ENCODE measurements at places on chromosomes 3 and 15.

DNA sequence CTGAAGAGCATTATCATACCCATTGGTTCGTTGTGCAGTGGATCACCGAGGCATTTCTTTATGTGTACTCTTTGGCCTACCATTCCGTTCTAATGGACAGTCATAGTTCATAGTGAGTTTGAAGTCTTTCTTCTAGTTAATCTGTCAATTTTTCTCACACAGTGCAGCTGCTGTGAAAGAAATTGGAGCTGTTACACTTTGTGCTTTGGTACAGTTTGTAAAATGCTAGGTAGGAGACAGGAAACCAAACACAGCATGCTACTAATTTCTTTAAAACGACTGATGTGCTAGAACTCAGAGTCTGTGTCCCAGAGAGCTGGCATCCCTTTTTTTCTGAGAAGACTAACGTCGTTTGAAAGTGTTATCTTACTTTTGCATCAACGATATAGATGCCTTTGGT is 218.9 kb downstream of the CNTN4 start:
- DNase-seq = no peak

DNA sequence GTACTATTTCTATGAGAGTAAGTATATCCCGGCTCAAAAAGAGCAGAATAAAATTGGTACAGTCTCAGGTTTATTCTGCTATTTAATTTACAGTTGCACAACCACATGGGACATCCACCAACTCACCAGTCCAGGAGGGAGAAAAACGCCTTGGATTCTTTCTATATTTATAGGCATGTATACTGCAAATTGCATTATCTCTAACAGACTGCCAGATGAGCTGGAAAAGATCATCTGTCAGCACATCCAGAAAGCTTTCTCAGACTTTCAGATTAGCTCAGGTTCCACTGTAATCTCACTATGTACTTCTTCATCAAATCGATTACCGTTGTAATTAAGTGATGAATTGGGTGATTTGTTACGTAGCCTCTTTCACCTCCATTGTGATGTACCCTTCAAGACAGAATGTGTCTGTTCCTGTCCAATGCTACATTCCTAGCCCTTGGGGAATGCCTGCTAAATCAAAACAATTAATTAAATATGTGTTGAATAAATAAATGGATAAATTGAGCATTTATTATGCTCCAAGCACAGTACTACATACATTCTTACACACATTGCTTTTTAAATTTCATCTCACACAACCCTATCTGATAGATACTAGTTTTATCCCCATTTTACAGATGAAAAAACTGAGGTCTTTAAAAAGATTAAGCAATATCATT is 38.1 kb upstream of the TMC3 start:
- no peak for DNase-seq

GRCh38 chr3:171824116-171824515 is 13.8 kb upstream of the PLD1 start:
- DNase-seq = no peak

- no peak for DNase-seq
Observed at GRCh38 chr3:126135071-126135405, 45.3 kb downstream of the ALDH1L1 start.

DNA sequence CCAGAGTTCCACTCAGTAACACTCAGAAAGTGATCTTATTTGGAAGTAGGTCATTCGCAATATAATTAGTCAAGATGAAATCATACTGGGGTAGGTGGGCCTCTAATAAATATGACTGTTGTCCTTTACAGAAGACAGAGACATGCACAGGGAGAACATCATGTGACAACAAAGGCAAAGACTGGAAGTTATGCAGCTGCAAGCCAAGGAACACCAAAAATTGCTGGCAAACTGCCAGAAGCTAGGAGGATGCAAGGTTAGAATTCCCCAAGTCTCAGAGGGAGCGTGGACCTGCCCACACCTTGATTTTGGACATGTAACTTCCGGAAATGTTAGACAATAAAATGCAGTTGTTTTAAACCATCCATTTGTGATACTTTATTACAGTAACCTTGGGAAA is 471.5 kb upstream of the AGTR1 start:
- DNase-seq = no peak

- DNase-seq = no peak
Observed at GRCh38 chr3:171932153-171932611, 89.0 kb downstream of the TMEM212 start.

- no peak for DNase-seq
Observed at GRCh38 chr15:28111543-28111942, 12.4 kb upstream of the OCA2 start.

DNA sequence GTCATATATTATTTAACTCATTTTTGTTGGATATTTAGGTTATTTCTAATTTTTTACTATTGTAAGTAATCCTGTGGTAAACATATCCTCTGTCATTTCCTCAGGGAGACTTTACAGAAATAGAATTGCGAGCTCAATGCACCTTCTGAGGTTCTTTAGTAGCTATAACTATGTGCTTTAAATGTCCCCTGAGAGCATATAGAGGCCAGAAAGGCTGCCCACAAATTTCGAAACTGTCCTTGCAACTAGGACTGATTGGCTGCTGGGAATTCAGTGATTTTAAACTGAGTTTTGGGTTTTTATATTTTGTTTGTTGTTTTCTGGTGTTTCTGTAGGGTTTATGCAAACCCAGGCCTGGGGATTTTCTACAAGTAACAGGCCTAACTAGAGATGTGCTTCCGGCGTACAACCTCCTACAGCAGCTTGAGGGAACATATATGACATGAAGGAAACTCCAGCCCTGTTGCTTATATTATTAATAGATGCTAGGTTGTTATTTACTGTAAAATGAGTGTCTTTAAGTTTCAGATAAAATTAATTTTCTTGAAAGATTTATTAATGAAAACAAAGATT is 29.1 kb upstream of the P4HTM start:
- no peak for DNase-seq

GRCh38 chr3:81572201-81572756 is 189.2 kb downstream of the GBE1 start:
- no peak for DNase-seq

- DNase-seq = no peak
Observed at GRCh38 chr3:137294839-137295238, 337.1 kb downstream of the IL20RB start.

DNA sequence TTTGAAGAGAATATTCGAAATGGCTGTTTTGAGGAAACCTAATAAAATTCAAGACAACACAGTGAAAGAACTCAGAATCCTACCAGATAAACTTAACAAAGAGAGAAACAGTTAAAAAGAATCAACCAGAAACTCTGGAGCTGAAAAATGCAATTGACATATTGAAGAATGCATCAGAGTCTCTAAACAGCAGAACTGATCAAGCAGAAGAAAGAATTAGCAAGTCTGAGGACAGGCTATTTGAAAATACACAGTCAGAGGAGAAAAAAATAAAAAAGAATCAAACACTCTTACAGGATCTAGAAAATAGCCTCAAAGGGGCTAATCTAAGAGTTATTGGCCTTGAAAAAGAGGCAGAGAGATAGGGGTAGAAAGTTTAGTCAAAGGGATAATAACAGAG is 13.5 kb downstream of the C3orf33 start:
- no peak for DNase-seq

DNA sequence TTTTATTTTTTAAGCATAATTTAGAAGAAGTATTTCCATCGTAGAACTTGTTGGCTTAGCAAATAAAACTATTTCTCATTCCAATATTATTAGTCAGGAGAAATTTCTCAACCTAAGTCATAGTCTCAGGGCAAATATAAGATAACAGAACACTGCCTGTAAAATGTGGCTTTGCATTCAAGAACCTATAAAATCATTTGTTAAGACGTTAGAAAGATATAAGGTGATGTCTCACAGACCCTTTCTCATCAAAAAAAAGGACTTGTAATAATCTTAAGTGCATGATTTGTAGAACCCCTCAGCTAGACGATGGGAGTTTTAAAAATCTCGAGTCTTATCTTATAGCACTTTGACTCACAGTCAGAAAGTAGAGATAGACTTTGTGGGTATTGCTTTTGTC is 314.7 kb upstream of the CFAP20DC start:
- no peak for DNase-seq

DNA sequence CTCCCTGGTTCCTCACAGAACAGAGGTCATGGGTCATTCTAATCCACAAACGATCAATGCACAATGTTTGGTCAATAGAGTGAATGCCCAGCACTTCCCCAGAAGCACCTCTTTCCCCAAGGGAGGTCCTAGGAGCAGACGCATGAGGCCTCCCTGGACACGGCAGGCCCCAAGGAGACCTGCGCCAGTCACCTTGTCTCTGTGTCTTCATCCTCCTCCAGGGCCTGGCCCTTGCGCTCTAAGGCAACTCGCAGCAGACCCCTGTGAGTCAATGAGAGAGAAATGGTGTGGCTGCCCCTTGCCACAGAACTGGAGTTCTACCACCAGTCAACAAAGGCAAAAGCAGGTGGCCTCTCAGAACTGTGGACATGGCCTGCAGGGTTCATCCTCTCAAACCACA is 18.1 kb downstream of the ALS2CL start:
- DNase-seq = no peak

DNA sequence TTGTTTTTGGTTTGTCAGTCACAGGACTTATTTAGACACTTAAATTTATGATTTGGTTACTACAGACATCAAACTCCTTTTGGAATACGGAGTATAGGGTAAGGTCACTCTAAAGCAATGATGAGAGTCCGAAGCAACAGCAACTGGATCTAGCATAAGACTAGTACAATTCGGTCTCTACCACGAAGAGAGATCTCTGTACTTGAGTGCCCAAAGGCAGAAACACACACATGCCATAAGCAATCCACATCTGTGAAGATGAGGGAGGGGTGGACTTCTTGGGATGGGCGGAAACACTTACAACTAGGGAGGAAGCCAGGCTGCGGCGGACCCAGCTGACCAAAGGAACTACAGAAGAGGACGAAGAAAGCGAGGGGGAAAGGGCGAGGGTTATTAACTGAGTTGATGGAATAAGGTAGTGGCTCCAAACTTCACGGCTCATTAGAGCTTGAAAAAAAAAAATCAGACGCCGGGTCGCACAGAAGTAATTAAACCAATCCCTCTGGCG is 595 bp downstream of the DPH6 start:
- DNase-seq = no peak

GRCh38 chr3:104606812-104607211 is 759.9 kb upstream of the ALCAM start:
- no peak for DNase-seq

DNA sequence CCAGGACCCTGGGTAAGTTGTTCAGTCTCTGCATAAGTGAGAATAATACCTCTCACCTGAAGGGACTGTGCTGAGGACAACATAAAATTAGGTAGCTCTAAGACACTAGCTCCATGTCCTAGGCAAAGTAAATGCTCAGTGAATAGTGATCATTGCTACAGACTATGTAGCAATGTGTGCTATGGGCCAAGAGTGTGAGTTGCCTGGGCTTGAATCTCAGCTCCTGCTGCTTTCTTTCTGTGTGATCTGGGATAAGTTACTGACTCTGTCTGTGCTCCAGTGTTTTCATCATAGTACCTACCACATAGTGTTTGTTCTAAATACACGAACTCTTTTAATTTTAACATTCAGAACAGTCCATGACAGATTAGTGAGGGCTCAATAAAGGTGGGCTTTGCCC is 81.1 kb upstream of the MFGE8 start:
- DNase-seq = no peak

GRCh38 chr3:155053756-155054155 is 26.4 kb upstream of the MME start:
- no peak for DNase-seq

DNA sequence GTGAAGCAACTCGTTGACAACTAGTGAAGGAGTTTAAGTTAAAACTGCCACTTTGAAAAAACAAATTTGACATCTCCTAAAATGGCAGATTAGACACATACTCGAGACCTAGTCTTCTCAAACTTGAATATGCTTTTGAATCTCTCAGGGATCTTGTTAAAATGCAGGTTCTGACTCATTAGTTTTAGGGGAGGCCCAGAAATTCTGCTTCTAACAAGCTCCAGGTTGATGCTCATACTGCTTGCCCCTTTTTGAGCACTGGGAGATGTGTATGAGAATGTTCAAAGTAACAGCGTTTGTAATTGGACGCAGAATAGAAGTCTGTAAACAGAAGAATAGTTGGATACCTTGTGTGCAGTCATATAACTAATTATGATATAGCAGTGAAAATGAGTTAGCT is 1.6 kb downstream of the C3orf38 start:
- DNase-seq = no peak

DNA sequence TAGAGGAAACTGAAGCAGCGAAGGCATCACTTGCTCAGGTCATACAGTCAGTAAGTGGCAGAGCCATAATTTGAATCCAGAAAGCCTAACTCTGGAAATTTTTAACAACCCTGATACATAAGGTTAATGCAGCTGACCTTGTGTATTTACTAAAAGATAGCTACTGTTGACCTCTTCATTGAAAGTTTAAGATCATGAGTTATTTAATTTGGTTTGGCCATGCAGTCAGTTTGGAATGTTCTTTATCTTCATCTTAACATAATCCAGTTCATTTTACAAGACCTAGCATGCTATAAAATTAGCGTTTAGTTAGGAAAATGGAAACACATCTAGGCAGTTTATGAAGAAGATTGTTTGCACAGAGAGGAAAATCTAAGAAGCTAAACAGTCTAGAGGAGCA is 240.9 kb downstream of the RBMS3 start:
- DNase-seq = no peak

DNA sequence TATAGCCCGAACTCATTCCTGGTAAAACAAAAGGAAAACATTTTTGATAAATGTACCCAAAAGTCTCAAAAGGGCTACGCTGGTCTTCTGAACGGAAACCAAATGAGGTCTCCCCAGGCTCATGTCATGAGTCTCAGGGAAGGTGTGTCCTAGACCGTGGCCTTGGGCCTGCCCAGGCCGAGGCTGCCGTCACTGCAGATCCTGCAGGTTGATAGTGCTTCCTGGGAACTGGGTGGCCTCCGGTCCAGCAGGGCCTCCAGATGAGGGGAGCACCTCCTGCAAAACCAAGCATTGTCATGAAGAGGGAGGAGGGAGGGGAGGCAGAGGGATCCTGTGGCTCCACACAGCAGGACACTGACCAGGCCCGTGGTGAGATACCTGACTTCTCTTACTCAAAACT is 37.5 kb downstream of the ZXDC start:
- DNase-seq = no peak

- no peak for DNase-seq
Observed at GRCh38 chr15:60362321-60363086, 35.3 kb downstream of the ANXA2 start.

GRCh38 chr15:98178861-98179260 is 218.4 kb downstream of the ARRDC4 start:
- no peak for DNase-seq

DNA sequence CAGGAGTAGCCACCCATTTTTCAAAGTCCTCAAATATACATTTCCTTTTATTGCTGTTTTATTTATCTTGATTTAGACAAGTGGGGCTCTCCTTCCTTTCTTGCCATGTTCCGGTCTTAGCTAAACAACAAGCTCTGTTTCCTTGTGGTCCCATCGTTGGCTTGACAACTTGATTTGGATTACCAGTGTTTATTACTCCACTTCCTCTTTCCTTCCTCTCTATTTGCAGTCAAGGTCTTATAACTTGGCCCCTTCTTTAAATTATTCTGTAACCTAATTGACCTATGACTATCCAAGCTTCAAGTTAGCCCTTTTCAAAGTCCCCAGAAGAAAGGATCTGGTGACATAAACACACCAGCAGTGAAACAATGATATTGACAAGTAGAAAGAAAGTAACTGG is 130.6 kb upstream of the STT3B start:
- no peak for DNase-seq

- DNase-seq = no peak
Observed at GRCh38 chr15:91555312-91555711, 298.2 kb upstream of the SLCO3A1 start.

GRCh38 chr3:196339493-196340254 is 1.5 kb upstream of the TM4SF19 start:
- DNase-seq = no peak

GRCh38 chr15:69568173-69569009 is 115.8 kb downstream of the RPLP1 start:
- peak; percentile 48 for DNase-seq

GRCh38 chr3:84904212-84904611 is 54.6 kb upstream of the CADM2 start:
- DNase-seq = no peak

All from NCI-H2081 (cell line).